ENCODE measurements at places on chromosomes 12 and 14.

- DNase-seq, result no peak
Observed at GRCh38 chr12:51020448-51021182, 5.6 kb downstream of the SLC11A2 start.

DNA sequence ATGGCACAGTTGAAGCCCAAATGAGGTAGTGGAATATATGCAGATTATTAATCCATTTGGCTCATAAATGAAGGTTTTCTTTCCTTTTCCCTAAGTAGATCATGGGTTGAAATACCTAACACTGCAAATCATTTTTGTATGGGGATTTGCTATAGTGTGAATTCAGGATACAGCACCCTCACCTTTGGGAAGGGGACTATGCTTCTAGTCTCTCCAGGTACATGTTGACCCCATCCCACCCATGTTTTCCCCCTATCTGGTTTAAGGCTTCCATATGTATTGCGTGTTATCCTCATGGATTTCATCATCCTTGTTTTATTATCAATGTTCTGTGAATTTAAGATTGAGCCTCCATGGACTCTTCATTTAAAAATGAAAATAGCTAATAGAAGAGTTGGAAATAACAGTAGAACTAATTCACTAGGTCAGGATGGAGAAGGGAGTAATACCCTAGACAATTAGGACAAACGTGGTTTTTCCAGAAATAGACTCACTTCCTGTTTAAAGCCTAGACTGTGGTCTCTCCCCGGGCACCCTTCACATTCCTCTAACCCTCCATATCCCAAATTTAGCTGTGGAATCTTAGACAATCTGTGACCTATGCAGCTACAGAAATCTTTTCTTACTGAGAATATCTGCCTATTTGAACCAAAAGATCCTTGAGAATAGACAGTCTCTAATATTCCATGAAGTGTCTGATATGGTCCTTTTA, 56.5 kb downstream of the DAD1 start:
- DNase-seq, result no peak

DNA sequence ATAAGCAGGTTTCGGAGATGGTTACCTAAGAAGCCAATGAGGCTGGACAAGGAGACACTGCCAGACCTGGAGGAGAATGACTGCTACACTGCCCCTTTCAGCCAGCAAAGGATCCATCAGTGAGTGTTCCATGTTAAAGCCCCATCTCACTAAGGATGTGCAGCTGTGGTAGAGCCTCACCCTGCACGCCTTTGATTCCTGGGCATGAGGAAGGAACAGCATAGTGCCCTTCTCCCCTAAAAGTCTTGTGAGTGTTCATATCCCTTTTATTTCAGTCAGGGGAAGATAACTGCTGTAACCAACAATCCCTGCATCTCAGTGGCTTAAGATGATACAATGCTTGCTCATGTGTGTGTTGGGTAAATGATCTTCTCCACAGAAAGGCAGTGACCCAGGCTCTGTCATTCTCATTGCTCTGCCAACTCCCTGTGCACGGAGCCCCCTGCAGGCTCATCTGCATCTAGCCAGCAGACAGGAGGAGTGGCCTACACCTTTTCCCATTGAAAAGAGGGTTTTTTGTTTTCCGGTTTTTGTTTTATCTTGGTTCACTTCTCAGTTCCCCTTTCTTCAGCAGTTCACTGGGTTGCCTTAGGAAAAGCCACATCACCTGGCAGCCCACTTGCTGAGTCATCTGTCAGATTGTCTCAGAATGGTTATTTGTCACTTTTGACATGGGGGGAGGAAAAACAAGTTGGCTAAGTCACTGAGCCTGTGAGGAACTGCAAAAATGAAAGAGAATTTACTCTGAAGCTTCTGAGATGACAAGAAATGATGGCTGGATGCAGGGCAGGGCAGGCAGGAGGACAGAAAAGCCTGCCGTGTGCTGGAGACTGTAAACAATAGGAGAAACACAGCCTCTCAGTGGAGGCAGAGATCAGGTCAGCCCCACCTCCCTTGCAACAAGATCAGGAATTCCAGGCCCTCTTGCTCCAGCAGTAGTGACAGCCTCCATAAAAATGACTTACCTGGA, 193.3 kb downstream of the ANO4 start:
- DNase-seq, result no peak

GRCh38 chr14:72644758-72645489, 249.0 kb downstream of the DPF3 start:
- no peak for DNase-seq

GRCh38 chr14:103904493-103905107, 23.7 kb upstream of the TDRD9 start:
- no peak for DNase-seq

- DNase-seq, result no peak
Observed at GRCh38 chr14:101845896-101846295, 84.4 kb downstream of the PPP2R5C start.

DNA sequence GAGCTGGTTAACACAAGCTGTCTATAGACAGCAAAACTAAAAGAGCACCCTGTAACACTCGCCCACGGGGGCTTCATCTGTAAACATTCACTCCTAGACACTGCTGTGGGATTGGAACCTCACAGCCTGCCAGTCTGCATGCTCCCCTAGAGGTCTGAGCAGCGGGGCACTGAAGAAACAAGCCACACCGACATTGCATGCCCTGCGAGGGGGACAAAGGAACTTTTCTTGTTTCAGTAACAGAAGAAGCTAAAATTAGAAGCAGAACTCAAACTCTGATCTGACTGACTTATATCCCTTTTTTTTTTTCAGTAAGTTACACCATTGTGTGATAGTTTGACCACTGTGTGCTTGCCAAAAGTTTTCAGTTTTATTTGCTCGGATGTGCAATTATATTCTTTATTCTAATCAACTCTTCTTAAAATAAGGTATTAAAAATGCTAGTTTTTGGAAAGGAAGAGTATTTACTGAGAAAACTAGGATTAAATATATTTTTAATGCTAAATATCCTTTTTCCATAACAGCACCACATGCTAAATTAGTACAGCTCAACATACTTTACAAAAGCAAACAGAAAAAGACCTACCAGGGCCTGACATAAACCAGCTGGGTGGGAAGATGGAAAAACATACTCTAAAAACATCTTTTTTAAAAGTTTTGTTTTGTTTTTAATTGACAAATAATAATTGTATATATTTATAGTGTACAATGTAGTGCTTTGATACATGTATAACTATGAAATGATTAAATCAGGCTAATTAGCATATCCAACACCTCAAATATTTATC, 100.2 kb downstream of the EPS8 start:
- no peak for DNase-seq

DNA sequence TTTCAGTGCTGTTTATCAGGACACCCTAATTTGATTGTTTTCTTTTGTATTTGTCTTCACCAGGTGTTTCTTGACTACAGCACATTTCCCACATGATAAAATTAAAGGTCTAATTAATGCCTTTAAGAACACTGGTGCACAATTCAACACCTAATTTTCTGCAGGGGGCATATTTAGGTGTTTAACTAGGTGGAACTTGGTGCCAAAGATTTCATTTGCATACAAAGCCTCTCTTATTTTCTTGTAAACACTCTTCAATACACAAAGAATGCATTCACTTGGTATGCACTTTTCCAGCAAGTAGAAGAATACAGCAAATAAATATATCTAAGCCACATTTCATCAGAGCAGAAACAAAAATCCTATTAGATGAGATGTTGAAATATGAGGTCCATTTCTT, 646.2 kb upstream of the FOXG1 start:
- no peak for DNase-seq

GRCh38 chr12:130787445-130788410, 51.3 kb downstream of the STX2 start:
- no peak for DNase-seq

DNA sequence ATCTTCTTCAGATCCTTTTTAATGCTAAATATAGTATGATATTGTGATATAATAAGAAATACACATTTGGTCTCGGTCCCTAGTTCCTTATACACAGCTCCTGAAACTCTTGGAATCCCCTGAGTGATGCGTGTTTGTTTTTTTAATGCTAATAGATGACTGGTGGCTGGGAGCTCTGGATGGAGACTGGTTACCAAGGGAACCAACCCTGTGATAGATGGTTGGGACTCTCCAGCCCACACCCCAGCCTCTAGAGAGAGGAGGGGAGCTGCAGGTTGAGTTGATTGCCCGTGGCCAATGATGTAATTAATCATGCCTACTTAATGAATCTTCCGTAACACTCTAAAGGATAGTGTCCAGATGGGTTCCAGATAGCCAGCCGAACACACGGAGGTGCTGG, 140.6 kb downstream of the FBXL14 start:
- no peak for DNase-seq

DNA sequence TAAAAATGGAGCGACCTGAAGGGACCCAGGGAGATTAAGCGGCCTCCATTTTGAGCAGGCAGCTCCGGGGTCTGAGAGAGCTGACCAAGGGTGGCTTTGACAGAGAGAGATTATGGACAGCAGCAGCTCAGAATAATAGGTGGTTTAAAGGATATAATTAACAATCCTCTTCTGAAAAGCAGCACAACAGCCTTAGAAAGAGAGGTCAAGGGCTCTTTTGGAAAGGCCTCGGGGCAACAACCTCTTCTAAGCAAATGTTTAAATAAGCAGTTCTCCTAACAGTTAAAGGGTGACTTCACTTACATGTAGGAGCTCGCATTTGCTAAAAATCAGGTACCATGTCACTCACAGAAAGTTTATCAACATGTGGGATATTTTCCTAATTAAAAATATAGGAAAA, 87.2 kb upstream of the FRMD6 start:
- no peak for DNase-seq

GRCh38 chr12:99649551-99649950, 2.0 kb downstream of the GARIN6 start:
- DNase-seq, result no peak

DNA sequence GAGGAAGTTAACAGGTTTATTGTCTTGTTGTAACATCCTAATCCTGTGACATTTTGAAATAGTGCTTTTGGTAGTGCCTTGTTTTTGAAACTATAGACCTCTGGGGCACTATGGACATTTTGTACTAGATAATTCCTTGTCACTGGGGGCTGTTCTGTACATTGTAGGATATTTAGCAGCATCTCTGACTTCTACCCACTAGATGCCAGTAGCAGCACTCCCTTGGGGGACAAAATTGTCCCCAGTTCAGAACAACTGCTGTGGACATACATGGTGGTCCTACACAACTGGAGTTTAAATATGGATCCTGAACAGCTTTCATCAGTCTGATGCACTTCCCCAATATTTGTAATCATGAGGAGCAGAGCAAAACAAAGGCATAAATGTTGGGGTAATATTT, 264.7 kb downstream of the RAD51B start:
- no peak for DNase-seq

Data from right lobe of liver (tissue), 6 donors.